Lung microvascular endothelial cell (primary cell): ENCODE measurements at places on chromosomes 2 and 18.

DNA sequence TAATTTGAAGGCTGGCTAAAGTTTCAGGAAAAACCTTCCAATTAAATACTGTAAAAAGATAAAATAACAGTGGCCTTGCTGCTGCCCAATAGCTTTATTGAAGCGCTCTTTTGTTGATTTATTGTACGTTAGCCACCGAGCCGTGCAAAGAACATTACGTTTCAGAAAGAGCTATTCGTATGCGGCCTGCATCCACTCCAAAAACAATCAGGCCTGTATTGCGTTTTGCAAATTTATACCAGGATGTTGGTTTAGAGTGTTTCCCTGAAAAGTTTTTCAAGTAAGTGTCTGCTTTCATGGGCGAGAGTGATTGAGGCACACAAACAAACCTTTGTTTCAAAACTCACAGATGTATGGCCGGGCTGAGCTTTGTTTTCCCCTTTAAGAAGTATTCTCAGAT lies 257.2 kb upstream of the SALL3 start:
- DNase-seq, result no peak

DNA sequence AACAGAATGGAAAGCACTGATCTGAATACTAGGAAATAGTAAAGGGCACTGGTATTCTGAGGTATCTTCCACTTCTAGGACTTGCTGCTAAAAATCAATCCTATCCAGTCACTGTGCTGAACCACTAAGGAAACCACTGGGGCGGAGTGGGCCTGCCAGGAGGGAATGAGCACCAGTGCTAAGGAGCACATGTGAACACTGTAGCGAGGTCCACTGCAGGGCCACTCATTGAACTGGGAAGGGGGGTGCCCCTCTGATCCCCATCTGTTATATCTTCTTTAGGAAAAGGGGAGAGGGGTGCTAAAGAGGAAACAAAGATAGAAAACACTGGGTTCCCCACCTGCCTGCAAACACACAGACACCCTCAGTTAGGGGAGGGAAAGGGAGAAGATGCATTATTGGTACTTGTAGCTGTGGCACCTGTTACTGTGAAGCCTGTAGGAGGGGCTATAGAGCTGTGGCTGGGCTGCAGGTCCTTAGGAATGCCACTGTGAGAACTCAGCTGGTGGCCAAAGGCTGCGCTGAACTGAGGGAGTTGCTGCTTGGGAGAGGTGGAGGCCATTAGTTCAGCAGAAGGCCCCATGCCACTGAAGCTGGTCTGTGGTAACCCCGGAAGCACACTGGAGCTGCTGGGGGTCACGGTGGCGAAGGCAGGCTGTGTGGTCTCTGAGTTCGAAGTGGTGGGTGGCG lies 81.8 kb downstream of the INO80D start:
- DNase-seq, result peak; percentile 28

- peak; percentile 15 for DNase-seq
These were observed 43.2 kb upstream of the NEB start for GRCh38 chr2:151777487-151777886.

DNA sequence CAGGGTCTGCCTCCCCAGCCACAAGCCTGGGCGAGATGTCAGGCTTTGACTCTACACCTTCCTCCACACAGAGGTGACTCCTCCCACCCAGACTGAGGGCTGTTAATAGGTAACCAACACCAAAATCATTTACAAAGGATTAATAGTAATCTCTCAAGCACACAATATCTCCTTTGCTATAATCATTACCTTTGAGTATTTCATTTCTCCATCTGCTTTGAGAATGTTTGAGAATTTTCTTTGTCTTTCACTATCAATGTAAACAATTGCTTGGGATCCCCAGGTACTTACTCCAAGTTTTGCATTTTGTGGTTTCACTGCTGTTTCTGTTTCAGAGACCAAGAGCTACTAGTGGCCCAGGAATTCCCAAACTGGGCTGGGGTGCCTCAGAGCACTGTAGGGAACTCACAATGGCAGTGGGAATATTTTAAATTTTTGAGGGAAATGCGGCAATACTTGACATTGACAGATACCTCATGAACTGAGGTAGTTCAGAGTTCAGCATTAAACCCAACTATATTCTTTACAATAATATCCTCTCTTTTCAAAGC lies 166.4 kb upstream of the MGAT5 start:
- no peak for DNase-seq

GRCh38 chr2:100291152-100291970 lies 30.9 kb downstream of the LONRF2 start:
- DNase-seq, result peak; percentile 91

DNA sequence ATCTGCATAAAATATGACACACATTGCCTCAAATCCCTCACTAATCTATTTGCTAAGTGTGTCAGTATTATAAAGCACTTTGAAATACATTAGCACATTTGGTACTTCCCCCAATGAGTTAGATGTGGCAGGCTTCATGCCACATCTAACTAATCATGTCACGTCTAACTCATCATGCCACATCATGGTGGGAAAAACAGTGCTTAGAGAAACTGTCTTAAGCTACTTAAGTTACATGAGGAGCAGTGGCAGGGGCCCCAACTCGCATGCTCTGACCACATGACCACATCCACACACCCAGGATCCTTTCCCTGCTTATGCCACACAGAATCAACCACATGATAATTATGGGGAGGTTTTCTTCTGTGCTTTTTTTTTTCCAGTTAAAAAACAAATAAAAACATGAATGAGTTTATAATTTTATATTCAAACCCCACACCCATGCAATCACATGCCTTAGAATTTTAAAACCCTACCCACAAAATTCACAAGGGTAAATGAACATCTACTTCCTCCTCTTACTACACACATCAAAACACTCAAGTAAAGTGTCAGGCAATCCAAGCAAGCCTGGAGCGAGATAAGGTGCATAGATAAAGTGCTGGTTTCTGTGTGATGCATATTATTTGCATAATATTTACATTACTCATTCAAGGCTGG lies 1.6 kb downstream of the ABCA12 start:
- DNase-seq, result no peak
